ENCODE measurements at places on chromosomes 16 and 17.

DNA sequence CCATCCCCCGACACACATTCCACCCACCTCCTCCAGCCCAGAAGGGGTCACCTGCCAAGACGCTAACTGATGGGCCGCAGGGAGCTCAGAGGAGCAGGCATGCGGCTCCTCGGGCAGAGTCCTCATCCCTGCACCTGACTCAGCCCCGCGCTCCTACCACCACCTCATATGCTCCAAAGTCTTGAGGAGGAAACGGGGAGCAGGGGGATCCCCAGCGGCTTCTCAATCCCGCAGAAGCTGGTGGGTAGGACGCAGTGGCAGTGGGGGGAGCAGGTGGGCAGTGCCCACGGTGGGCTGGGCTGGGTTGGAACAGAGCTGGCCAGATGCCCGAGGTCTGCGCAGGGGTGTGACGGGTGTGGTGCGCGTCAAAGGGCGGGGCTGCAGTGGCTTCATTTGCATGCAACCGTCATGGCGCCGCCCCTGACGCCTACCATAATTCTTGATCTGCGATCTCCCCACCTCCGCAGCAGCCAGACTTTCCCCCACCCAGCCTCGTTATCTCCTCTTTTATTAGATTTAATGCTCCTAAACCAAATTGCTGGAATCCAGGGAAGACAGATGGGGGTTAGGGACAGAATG lies 39.0 kb upstream of the EMP2 start:
- DNase-seq = no peak

DNA sequence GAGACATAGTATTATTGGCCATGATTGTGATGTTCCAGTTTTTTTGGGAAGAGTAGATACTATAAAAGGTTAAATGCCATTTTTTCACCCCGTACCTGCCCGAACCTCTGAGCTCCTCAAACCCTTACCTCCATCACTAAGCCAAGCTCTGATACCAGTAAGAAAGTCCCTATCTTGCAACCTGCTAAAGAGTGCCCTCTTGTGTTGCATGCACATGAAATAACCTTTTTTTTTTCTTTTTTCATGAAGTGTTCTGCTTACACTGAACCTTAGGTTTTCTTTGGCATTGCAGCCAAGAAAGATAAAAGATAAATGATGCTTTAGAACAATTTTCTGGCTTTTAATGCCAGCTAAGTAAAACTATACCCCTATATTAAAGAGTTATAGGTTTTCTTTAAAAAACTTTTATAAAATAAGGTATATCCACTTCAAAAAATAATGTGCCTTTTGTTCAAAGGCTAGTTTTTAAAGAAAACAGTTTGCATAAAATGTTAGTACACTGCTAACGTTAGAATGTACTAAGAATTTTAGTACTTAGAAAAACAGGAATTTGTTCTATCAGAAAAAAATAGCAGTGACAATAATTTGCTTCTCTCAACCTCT lies 295.3 kb upstream of the PMFBP1 start:
- DNase-seq = no peak

- no peak for DNase-seq
Observed at GRCh38 chr16:19348578-19349315, 63.2 kb downstream of the CLEC19A start.

GRCh38 chr16:16090238-16090637 lies 133.1 kb downstream of the ABCC6 start:
- DNase-seq = no peak

DNA sequence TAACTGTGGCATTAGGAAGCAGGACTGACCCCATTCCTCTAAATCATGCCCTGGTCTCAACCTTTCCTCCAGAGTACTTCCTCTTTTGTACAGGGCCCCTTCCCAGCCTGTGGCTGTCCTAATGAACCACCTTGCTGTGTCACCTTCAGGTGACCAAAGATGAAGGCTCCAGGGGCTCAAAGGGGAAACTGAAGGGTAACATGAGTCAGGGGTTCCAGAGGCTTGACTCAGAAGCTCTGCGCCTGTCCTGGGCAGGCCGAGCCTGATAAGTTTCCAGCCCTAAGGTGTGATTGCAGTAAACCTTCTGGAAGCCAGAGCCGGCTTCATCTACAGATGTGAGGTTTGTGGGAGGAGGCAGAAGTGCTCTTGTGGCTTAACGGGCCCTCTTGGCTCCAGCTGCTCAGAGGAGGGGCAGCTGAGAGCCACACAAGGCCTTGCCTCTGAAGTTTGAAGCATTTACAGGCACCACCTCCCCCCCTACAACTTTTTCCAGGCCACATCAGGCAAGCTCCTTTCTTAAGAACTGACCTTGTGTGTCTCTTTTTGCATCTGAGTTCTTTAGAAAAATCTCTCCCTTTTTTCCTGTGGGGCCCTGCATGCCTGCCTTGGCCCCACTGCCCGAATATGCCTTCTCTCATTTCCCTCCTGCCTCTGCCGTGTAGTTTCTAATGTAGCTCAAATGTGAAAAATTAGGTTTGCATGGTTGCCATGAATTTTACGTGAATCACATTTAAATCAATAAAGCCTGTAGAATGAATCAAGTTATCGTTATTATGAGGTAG lies 149.9 kb downstream of the CLEC16A start:
- DNase-seq = no peak

- peak; percentile 75 for DNase-seq
Observed at GRCh38 chr17:79835953-79836509, 3.2 kb downstream of the CBX4 start.

GRCh38 chr17:8781776-8782175 lies 17.4 kb downstream of the MFSD6L start:
- DNase-seq = no peak

DNA sequence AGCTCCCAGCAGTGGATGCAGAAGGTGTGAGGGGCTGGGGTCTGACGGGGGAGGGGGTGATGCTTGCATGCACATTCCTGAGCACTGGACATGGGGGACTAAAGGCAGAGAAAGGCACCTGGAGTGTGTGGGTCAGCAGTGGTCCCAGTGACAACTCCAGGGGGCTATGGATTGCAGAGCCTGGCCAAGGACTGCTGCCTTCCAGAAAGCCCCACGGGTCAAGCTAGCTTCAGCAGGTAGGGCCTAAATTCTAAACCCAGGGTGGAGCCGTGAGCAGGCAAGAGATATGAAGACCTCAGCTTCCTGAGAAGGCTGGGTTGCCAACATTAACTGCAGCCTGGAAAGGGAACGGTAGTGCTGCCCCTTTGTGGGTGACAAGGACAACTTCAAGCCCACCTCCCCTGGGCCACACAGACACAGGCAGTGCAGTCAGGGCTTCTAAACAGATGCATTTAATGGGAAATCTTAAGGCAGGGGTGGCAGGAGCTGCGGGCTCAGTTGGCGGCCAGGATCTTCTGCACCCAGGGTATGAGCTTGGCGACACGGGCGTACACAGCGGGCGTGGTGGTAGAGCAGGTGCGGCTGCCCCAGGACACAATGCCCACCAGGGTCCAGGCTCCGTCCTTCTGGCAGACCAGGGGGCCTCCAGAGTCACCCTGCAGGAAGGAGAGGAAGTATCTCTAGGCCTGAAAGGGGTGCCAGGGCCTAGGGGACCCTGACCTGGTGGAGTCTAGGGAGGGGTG lies 3.1 kb downstream of the CTRB2 start:
- DNase-seq = no peak

- no peak for DNase-seq
Observed at GRCh38 chr17:59725691-59726090, 18.2 kb downstream of the VMP1 start.

DNA sequence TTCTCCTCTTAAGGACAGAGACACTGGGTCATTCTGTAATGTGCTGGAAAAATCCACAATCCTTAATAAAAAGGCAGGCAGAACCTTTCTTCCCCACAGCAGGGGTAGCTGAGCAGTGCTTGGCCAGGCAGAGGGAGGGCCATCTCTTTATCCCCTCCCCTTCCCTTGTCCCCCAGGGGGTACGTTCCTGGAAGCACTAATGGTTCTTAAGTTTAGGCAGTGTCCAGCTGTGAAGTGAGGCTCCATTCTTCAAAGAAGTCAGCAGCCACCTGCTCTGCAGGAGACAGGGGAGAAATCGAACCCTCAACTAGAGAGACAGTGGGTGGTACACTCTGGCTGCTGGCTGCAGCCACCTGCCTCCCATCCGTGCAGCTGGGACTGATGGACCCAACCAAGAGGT lies 533.9 kb upstream of the CDH11 start:
- no peak for DNase-seq

- DNase-seq = no peak
Observed at GRCh38 chr16:14139872-14140271, 68.8 kb downstream of the MRTFB start.

DNA sequence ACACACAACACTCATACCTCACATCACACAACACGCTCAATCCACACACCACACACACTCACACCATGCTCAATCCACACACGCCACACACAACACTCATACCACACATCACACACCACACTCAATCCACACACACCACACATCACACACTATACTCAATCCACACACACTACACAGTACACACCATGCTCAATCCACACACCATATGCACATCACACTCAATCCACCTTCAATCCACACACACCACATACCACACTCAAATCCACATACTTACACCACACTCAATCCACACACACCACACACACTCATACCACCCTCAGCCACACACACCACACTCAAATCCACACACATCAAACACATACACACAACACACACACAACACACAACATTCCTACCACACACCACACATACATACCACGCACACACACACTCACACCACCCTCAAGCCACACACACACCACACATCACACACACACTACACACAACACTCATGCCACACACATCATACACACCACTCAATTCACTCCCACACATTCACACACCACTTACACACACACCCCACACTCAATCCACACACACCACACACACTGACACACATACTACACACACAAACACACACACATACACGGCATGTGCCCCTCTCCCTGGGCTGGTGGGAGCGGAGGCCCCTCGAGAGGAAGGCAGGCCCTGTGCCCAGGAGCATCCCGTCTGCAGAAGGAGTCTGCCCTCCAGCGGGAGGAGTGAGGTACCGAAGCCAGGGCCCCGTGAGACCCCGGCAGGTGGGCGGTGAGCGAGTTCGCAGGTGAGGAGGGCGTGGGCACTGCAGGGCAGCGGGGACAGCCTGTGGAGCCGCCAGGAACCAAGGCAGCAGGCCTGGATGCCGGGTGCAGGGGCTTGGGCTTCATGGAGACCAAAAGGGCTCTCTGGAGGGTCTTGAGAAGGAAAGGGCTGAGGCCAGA lies 33.1 kb upstream of the RPTOR start:
- DNase-seq = no peak

DNA sequence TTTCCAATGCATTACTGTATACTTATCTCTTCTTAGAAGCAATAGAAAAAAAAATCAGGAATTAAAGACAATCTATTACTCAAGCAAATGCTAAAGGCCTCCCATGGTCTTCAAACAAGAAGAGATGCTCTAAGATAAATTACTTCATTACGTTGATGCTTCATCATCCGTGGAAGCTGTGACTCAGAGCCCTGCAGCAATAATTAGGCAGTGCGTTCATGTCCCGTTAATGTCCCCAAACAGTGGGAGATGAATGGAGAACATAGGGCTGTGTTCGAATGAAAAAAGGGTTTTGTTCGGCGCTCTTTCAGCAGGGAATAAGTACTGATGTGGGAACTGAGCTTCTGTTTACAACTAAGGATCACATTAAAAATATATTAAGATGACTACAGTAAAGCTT lies 15.9 kb upstream of the PDXDC1 start:
- no peak for DNase-seq

DNA sequence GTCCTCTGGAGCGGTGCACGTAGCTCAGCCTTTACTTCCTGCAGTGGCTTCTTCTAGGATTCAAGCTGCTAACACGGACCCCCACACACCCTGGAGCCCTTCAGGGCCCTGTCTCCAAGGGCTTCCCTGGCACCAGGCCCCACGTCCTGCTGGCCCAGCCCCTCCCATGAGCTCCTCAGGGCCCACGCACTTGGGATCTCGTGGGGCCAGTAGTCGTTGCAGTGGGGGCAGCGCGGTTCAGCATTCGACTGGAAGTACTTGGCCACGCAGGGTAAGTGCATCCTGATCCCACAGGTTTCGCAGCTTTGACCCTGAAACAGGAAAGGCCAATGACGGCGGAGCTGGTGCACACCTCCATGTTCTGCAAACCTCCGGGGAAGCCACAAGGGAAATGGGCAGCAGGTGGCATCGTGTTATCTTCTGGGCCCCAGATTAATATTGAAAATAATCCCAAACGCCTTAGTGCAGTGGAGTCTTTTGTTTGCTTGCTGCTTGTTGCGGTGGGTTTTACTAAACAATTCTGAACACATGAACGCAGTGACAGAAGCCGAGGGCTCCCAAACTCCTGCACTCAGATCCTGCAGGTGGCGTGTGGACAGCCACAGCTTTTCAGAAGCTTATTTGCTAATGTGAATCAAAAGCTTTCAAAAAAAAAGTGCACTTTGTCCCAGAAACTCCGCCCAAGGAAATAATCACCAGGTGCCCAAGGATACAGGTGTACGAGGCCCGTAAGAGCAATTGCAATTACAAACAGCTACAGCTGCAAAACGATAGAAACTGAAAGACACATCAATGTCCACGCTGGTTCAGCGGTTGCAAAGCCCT lies 22.4 kb downstream of the KDM8 start:
- no peak for DNase-seq

GRCh38 chr16:88894681-88895300 lies 28.3 kb upstream of the PABPN1L start:
- DNase-seq = no peak

DNA sequence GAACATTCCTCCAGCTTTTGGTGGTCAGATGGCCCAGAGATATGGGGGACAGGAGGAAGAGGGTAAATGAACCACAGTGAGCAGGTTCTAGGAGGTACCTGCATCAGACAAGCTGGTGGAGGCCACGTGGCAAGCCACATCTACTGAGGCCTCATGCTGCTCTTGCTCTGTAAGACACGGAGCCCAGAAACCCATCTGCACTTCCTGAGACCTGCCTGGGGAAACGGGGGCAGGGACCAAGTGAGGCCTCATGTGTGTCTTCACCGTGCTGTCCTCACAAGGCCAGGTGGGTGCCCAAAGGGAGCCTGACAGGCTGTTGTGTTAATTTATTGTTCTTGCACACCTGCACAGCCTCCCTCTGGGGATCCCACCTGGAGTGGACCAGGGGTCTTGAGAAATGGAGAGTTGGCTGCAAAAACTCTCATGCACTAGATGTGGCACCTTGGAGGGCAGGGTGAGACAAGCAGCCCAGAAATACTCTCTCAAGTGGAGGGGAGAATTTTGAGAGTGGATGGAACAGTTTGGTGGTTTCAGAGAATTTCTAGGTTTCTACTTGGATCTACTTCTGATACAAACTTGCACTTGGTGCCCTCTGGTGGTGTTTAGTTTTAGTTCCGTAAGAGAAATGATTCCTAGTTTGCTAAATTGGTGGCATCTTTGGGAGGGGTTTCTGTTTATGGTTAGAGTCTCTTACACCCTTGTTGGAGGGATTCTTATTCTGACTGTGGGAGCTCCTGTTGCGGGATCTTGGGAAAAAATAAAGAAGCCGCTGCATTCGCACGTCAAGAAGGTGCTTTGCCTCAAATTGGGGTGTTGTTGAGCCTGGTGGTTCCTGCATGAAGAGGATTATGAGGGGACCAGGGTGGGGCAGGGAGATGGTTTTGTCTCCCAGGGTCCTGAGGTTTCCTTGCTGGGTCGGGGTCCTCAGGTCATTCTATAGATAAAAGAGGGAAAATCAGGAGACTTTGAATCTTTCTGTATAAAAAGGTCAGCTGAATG lies 47.5 kb downstream of the SLC6A2 start:
- DNase-seq = no peak

All from NCI-H510A (cell line).